Bronchial smooth muscle cell (primary cell): ENCODE measurements at places on chromosomes 16 and 17. TPM values are rescaled to one million over a fixed set of nuclear protein-coding genes. Genes with fewer than 3 reads are reported as not detected.

Gene RASL10B
- total RNA-seq = 1.1 and 1.3 TPM in 2 replicates

Gene ASIC2
- under 0.01 and 0.09 TPM in 2 replicates for total RNA-seq

Gene ZNF747
- 4.2 and 6.3 TPM in 2 replicates for total RNA-seq

Gene SPAG5
- 2.6 and 7.1 TPM in 2 replicates for total RNA-seq

Gene CPHXL2
- not detected in 2 replicates for total RNA-seq

Gene GFAP
- 0.16 and 0.17 TPM in 2 replicates for total RNA-seq

Gene CTRB1
- not detected in 2 replicates for total RNA-seq

Gene HES7
- not detected in 2 replicates for total RNA-seq

Gene MGAT5B
- total RNA-seq = 0.32 and 0.77 TPM in 2 replicates

Gene NR1D1
- 1.9 and 2.2 TPM in 2 replicates for total RNA-seq

Gene ZC3H7A
- total RNA-seq = 27.9 and 35.5 TPM in 2 replicates

Gene CACNG4
- not detected in 2 replicates for total RNA-seq

Gene CTF1
- total RNA-seq = 0.94 and 4.3 TPM in 2 replicates

Gene KRTAP9-4
- total RNA-seq = not detected in 2 replicates

Gene KRT27
- not detected in 2 replicates for total RNA-seq

Gene CLEC3A
- not detected in 2 replicates for total RNA-seq

Gene PIMREG
- total RNA-seq = 0.60 and 4.4 TPM in 2 replicates

Gene TBC1D3G
- total RNA-seq = not detected in 2 replicates

Gene TPSD1
- total RNA-seq = not detected in 2 replicates

Gene NDRG4
- total RNA-seq = 5.6 and 20.0 TPM in 2 replicates
